Tibial nerve (tissue), 4 donors: ENCODE measurements at places on chromosomes 4 and X.

DNA sequence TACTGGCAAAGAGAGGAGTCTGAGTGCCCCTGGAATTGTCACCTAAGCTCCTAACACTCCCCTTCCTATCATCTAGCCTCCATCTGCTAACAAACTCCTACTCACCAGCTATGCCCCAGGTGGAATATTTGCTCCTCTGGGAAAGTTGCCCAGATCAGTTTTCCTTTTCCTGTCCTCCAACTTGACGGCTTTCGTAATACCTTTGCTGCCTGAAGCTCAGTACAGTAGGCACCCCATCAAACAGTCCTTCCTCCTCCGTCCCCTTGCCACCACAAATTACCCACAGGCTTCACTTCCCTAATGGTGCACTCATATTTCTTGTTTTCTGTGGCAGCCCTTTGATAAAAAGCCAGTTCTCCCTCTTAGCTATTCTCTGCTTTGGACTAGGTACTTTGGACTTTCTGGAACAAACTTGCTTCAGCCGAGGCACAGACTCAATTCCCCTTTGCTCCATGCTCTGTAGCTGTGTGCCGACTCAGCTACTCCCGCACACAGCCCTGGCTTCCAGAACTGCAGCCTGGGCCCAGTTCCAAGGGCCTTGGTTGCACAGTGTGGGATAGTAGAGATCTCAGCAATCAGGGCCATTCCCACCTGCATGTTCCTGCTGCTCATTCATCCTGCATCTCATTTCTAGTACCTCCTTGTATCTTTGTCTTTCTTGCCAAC lies 605.1 kb downstream of the BCOR start:
- no peak for DNase-seq

DNA sequence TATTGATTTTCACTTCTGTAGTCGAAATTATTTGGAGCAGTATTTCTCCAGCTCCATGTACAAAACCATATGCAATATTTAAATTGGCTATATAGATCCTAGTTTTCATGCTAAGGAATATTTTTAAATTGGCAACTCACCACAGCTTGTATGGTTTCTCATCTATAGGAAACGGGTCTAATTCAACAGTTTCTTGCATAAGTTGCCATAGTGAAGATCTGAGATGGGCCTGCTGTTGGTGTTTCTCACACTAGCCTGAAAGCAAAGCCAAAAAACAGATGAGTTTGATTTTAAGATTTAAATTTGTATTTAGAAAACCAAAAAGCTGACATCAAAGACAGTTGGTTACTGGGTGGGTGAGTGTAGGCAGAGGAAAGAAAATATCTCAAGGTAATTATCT lies 5.5 kb downstream of the MAPK10 start:
- DNase-seq, result no peak

GRCh38 chr4:793941-794621 lies 31.8 kb downstream of the CPLX1 start:
- DNase-seq, result no peak

GRCh38 chrX:154490021-154490413 lies 412 bp downstream of the SLC10A3 start:
- no peak for DNase-seq

- no peak for DNase-seq
These were observed 383 bp upstream of the TBC1D19 start for GRCh38 chr4:26583538-26583864.

- no peak for DNase-seq
These were observed 76.7 kb upstream of the HS3ST1 start for GRCh38 chr4:11505221-11505971.

- DNase-seq, result no peak
These were observed 492.9 kb downstream of the SPRY1 start for GRCh38 chr4:123889507-123889906.

DNA sequence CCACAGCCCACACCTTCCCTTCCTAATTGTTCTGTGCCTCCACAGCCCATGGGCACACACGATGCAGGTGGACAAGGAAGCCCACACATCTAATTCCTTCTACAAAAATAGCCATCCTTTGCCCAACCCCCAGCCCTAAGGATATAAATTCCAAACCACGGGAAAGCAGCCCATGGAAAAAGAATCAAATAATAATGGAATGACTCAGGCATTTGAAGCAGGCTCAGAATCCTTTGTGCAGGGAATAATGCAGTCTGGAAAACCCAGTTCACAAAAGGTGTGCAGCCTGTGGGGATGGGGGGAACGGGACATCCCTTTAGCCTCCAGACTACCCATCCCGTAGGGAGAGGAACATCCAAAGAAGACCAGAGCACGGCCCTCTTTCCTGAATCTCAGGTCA lies 342.3 kb upstream of the GALNT7 start:
- no peak for DNase-seq

DNA sequence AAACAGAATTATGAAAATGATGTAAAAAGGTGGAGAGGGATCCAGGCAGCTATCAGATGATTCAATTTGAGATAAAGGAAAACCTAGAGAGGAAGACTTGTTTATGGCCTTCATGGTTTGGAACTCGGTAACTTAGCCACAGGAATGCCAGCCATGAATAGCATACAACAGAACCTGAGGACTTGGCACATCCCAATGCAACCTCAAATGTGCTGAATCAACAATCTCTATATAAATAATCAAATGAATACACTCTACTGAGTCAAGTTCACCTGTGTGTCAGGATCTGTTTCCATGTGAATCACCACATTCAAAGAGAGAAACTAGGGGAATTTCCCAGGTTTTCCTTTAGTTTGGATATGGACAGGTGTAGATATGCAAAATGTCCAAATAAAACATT lies 86.9 kb downstream of the MBNL3 start:
- no peak for DNase-seq

DNA sequence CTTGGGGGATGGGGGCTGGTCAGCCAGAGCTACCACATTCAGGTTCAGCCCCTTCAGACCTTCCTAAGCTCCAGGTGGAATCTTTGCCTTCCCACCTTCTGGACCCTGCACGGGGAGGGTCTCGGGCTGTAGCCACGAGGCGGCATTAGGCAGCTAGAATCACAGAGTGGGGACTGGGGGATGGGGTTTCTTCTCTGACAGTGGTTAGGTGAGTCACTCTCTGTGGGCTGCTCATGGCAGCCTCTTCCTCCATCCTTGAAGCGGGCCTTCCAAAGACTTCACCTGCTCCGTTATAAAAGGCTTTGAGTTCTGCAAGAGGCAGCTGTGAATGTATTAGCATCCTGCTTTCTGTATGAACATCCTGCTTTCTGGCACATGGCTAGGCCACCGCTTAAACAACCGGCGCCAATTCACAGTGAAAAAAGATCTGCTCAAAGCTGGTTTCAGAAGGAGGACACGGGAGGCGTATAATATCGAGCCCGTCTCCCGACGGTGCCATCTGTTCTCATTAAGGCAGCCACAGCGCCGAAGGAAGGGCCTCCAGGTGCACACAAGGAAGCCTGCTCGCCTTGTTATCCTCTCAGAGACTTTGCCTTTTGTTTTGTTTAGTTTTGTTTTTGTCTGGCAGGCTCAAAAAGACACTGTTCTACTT lies 74.3 kb upstream of the IGFBP7 start:
- no peak for DNase-seq

- DNase-seq, result no peak
These were observed 7.0 kb downstream of the PRSS12 start for GRCh38 chr4:118345813-118346212.

DNA sequence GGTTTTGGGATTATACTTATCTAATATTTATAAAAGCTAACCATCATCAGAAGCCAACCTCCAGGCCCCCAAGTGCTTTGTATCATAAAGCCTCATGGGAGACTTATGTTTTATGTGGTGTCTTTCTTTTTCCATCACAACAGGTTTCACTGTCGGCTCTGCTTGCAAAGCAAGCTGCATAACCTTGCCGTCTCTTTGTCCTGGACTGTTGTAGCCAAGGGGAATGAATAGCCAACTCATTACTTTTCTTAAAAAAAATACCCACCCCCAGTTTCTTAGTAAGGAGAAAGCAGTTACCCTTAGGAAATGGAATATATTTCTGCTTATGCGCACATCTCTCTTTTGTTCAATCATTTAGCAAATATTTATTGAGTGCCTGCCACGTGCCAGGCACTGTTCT lies 40.7 kb downstream of the FAM184B start:
- no peak for DNase-seq
